ENCODE measurements at places on chromosomes 5 and 9.

GRCh38 chr9:113794721-113795120 lies 81.4 kb upstream of the ZNF618 start:
- DNase-seq: no peak

DNA sequence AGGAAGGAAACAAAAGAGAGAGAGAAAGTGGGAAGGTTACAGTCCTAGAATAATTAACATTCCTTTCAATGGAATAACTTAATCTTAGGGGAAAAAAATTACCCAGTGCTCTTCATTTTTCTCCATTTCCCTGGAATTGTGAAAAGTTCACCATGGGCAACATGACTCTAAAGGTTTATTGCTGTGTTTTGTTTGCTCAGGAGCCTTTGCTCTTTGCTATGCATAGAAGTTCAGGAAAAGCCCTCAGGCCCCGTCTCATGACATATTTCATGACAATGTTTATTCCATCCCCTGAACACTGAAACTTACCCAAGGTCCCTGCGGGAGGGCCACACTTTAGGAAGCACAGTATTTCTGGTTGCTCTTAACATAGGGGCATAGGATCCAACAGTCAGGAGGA lies 9.8 kb upstream of the CTSL start:
- DNase-seq: no peak

DNA sequence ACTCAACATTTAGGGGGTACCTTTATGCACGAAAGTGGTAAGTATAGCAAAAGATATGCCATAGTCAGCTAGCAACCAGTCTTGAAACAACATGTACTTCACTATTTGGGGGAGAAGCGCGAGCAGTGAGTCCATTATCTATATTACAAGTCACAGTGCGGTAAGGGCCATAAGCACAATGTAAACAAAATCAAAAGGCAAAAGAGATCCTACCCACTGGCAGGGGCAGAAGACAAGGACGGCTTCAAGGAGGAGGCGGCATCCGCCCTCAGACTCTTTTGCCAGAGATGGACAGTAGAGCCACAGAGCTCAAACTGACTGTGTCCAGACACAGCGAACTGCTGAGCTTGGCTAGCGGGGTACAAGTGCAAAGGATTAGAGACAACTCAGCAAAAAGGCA lies 9.6 kb downstream of the MAPK9 start:
- DNase-seq: no peak

DNA sequence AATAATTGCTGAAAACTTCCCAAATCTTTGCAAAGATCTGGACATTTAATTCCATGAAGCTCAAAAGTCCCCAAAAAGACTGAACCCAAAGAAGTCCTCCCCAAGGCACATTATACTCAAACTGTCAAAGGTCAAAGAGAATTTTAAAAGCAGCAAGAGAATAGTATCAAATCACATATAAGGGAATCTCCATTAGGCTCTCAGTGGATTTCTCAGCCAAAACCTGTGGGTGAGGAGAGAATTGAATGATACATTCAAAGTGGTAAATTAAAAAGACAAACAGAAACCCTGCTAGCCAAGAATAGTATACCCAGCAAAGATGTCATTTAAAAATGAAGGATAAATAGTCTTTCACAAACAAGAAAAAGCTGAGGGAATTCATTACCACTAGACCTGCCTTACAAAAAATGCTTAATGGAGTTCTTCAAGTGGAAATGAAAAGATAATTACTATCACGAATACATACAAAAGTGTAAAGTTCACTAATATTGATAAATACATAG lies 134.1 kb downstream of the NDUFS4 start:
- DNase-seq: no peak

GRCh38 chr9:94086486-94087345 lies 2.5 kb downstream of the PTPDC1 start:
- no peak for DNase-seq

DNA sequence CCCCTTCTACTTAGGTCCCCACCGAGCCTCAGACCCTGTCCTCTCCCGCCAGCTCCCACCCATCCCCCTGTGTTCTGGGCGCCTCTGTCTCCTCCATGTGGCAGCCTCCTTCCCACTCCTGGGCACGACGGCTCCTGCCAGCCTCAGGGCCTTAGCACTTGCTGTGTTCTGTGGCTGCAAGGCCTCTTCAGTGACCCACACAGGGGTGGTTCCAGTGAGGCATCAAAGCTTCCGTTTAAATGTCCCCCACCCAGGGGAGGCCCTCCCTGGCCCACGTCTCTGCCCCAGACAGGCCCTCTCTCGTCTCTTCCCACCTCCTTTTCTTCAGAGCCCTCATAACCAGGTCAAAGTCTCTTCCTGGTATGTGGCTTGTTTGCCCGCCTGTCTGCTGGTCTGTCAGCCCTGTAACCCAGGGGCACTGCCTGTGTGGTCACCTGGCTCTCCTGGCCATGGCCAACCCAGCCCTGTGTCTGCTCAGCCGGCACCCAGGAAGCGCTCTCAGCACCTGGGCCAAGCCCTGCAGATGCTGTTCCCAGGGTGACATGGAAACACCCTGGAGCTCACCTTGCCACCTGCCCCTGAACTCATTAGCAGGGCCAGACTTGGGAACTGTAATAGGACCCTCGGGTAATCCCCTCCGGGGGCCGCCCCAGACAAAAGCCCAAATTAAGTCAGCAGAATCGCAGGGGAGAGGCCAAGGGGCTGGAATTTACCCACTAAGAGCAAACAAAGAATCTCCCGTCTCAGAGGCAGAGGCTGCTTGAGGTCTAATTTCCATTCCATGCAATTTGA lies 33.7 kb downstream of the LHX3 start:
- no peak for DNase-seq

GRCh38 chr5:177339107-177339638 lies 12.3 kb downstream of the LMAN2 start:
- no peak for DNase-seq

DNA sequence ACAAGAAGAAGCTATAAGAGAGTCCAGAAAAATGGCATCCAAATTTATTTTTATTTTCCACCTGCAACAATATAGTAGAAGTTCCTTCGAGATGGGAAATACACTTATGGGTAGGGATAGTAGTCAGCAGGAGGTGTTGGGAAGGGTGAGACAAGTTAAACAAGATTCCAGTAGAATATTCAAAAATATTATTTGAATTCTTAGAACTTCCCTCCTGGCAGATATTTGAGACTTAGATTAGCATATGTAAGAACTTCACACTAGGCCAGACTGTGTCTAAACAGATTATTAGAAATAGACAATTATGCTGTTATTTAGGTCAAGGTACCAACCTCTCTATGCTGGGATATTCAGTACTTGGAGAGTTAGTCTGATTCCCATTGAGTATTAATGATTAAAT lies 108.7 kb downstream of the PLK2 start:
- DNase-seq: no peak

GRCh38 chr5:167014401-167015056 lies 1276.9 kb upstream of the WWC1 start:
- DNase-seq: no peak

DNA sequence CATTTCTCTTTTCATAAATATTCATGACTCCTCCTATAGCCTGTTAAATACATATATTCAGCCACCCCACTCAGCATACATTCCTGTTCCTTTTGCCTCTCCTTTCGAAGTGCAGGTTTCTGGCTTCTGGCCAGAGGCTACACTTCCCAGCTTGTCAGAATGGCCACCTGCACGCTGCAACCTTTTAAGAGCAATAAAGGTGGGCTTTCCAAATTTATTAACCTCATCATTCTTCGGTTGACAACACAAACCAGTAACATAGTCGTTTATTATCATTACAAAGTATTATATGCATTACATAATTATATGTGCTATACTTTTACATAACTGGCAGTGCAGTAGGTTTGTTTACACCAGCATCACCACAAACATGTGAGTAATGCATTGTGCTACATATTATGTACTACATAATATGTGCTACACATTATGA lies 16.5 kb upstream of the TMEM171 start:
- DNase-seq: no peak

DNA sequence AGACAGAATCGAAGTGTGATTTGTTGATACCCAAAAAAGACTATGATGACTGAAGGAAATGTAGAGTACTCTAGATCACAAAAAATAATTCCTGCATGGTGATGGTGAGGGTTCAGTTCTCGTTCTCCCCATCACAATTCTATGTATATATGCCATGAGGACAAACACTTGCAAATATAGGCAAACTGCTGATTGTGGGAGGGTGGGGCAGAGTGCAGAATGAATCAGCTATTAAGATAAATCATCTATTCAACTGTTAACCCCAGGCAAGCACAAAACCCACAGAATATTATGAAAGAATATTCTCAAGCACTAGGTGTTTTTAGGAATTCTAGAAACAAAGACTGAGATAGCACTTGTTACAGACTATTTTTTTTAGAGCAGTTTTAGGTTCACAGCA lies 13.9 kb upstream of the UBLCP1 start:
- DNase-seq: no peak

- no peak for DNase-seq
Observed at GRCh38 chr9:92480986-92481633, 1.2 kb downstream of the ASPN start.

DNA sequence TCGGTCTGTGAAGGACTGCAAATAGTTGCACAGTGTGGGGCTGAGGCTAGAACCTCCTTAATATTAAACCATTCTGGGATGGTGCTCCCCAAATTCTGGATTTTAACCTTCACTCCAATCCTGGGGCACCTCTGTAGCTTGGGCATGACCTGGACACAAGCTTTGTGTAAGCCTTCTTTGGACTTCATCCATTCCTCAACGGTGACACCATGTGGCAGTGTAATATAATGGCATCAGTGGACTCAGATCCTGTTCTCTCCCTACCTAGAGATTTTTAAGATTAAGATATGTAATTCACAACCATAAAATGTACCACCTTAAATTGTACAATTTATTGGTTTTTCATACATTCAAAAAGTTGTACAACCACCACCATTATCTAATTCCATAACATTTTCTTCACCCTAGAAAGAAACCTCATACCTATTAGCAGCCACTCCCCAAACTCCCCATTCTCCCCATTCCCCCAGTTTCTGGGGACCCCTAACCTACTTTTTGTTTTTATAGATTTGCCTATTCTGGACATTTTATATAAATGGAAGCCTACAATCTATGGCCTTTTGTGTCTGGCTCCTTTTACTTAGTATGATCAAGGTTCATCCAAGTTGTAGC lies 4.8 kb upstream of the PLGRKT start:
- no peak for DNase-seq

DNA sequence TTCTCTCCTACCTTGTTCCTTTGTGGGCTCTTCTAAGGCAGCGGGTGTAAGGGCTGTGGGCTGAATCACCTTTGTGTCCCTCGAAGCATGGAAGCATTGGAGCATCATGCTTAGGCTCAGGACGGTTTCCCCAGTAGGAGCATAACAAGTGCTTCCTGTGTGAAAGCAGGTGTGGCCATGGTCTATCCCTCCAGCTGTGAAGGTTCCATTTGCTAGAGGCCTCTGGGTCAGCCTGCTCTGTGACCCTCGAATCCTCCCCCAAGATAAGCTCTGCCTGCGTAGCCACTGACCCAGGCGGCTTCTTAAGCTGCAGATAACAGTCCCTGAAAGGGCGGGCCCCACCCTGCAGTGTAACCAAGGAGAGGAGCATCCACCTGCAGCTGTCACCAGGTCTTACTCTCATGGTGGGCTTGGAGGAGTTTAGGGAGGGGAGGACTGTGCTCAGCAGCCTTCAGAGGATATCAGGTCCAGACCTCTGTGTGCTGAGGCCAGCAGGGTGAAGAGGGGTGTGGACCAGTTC lies 8.4 kb upstream of the NDST1 start:
- DNase-seq: no peak

DNA sequence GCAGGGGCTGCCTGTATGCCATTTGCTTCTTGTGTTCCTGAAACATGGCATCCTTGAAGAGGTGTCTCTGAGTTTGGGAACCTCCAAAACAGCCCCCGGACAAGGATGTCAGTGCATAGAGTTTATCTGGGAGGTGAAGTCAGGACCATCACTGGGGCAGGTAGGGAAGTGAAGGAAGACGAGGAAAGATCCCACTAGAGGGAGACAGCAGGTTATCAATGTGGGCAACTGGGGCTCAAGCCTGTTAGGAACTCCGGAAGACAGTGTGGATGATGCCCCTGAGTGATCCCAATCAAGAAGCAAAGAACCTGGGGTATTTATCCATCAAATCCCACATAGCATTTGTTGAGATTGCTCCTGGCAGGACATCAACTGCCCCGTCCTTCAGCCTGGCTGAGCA lies 233.1 kb downstream of the AGTPBP1 start:
- DNase-seq: no peak

- no peak for DNase-seq
Observed at GRCh38 chr5:25190521-25191000, 545.8 kb upstream of the CDH10 start.

DNA sequence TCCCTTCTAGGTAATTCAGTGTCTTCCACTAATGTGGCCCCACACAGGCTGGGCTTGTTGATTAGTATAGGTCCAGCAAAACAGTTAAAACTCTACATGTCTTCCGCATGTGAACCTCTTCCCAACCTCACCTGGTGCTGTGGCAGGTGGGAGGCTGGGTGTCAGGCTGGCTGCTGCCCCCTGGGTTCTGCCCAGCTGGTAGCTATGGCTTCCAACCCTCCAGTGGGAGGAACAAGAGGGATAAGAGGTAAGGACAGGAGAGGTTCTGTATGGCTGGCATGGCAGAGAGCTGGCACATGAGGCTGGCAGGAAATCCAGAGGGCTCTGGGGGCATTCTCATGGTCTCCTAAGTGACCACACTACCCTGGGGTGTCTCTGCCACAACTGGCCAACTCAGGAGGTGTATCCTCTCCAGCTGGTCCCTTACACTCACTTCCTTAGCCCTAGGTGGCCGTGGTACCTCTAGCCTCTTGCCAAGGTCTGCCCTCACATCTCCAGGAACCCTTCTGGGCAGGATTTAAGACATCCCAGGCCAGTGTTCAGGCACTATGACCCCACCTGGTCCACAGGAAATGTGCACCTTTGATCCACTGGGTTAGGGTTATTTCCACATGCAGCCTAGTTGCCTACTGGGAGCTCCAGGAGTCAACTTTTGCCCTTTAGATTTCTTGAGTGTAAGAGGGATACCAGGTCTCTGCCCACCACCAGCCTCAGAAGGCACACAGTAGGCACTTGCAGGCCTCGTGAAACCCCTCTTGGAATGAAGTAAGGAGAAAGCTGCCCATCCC lies 41.7 kb downstream of the AHRR start:
- no peak for DNase-seq

DNA sequence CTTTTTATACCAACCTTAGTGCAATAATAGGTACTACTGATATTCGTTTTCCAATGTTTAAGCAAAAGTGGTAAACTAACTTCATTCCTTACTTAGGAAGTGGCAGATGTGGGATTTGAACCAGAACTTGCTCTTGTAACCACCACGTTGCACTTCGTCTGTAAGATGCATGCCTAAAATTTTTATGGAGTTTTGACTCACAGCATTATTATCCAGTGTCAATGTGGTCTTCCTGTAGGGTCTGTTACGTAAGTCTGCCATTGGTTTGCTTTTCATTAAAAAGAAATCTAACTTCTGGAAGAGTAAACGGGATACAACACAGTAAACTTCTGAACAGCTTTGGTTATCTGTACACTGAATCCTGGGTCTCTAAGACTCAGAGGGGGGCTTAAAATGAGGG lies 521.0 kb upstream of the WWC1 start:
- DNase-seq: no peak

- DNase-seq: no peak
Observed at GRCh38 chr9:19895006-19895405, 106.2 kb upstream of the SLC24A2 start.

GRCh38 chr9:95901506-95901905 lies 26.0 kb downstream of the ERCC6L2 start:
- no peak for DNase-seq

All from NCI-H1048 (cell line).